Posterior vena cava (tissue), 2 donors: ENCODE measurements at places on chromosomes 2 and 18.
A peak's percentile ranks its signal among the peaks of the same experiment; 100 is the strongest.

- DNase-seq, result no peak
These were observed 139.3 kb downstream of the KLHL29 start for GRCh38 chr2:23524261-23524706.

- DNase-seq, result no peak
These were observed 212.0 kb upstream of the RAB6C start for GRCh38 chr2:129767346-129768035.

- no peak for DNase-seq
These were observed 30.4 kb upstream of the TNS1 start for GRCh38 chr2:218033208-218033589.

GRCh38 chr2:129744649-129745048, 234.8 kb upstream of the RAB6C start:
- DNase-seq, result peak; percentile 62

DNA sequence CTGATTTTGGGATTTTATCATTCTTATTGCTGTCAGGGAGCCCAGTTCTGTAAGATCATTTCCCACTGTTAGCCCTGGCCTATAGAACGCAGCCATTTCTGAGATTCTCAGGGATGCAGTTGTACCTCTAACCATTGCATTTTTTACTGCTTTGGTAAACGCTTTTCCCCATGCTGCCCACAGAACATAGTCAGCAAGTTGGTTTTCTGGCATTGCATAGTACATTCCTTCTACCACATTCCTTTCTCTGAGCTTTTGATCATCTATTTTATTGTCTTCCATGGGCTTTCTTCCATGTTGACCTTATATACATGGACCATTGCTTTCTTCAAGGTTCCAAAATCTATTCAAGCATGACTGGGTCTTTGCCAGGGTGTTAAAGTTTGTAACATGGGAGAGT, 86.8 kb upstream of the ST6GAL2 start:
- no peak for DNase-seq

DNA sequence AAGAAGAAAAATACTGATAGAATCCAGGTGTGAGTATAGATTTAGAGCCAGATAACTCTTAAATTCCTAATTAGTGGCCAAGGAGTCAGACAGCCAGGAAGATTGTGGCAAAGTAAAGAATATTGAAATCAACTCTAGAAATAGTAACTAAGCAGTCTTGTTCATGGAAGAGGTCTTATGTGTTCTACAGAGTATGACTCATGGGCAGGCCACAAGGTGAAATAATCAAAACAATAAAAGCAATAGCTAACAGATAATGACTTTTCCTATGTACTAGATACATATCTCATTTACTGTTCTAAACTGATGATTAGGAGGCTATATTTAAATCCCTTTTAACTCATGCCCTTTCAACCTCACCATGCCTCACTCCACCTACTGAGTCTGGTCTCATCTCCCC, 227.4 kb upstream of the COL3A1 start:
- DNase-seq, result no peak

- DNase-seq, result no peak
These were observed 25.6 kb upstream of the INHBB start for GRCh38 chr2:120320318-120320851.

DNA sequence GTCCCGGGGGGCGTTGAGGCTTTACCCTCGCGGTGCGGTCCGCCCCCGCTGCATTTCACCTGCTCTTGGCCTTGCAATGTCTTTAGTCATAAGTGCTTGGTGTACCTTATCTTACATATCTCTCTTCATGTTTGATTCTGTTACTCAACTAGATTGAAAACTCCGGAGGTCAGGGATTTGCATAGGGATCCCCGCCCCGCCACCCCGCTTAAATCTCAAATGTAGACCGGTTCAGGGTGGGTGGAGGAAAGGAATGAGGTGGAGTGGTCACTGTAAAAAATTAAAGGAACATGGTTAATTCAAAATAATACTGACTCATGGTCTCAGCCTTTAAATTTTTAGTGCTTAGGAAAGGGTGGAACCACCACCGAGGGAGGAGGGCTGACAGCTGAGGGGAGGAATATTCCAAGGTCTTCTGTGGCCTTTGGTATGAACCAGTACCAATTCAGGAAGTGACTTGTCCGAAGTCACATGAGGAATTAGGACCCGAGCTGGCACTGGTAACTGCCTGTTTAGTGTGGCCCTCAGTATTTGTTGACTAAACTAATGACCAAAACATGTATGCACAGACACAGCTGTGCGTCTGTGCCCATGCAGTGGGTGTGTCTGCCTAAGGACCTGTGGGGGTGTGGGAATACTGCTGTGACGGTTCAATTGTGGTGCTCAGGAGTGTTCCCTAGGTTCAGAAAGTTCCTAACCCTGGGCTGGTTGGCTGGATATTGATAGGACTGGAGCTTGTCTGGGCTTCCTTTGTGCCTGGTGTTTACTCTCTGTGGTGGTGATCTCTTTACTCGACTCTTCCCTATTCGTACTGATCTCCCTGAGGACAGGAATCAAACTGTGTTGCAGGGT, 1.0 kb downstream of the PLEKHB2 start:
- no peak for DNase-seq

DNA sequence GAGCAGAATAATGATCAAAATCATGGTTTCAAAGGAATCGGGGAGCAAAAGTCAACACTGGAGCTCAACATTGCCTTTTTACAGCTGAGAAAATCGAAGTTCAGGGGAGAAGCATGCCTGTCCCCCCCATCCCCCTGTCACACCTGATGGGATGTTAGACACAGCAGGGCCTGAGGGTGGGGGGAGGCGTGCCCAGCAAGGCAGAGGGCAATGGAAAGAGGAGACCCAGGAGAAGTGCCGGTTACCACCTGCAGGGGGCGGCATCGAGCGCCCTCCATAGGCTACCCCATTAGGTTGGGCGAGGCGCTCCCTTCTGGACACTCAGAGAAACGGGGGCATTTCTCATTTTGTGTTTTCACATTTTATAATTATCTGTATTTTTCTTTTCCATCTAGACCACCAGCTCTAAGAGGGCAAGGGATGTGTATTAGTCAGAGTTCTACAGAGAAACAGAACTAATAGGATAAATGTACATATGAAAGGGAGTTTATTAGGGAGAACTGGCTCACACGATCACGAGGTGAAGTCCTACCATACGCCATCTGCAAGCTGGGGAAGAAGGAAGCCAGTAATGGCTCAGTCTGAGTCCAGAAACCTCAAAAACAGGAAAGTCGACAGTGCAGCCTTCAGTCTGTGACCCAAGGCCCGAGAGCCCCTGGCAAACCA, 271.3 kb downstream of the LRATD1 start:
- no peak for DNase-seq

GRCh38 chr2:100513650-100514049, 43.4 kb downstream of the NMS start:
- no peak for DNase-seq

DNA sequence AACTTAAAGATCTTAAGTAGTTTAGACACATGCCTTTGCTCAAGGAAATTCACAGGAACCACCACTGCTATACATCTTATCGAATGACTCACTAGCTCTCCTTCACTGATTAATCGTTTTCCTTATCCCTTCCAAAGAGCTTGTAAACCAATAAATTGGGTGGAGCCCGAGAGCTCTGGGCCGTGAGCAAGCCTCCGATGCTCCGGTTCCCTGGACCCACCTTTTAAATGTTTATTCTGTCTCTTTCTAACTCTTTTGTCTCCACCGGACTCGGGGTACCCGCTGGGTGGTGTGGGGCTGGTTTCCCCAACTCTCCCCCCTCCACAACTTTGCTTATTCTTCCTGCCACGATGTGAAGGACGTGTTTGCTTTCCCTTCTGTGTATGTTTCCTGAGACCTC, 292.9 kb upstream of the TMEFF2 start:
- DNase-seq, result no peak

GRCh38 chr2:383178-383577, 95.3 kb upstream of the ALKAL2 start:
- DNase-seq, result no peak

GRCh38 chr2:105732101-105732500, 12.6 kb upstream of the NCK2 start:
- DNase-seq, result no peak

- DNase-seq, result no peak
These were observed 21.4 kb downstream of the ALMS1 start for GRCh38 chr2:73406996-73407395.

DNA sequence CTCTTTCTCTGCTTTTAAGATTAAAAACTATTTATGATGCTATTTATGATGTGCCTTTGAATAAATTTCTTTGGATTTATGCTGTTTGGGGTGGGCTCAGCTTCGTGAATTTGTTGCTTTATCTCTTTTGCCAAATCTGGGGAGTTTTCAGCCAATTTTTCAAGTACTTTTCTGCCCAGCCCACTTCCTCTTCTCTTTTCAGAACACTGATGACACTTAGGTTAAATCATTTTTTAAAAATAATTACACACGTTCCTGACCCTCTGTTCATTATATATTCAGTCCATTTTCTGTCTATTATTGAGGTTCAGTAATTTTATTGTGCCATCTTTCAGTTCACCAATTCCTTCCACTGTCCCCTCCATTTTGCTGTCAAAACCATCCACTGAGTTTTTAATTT, 14.8 kb upstream of the BCL2L11 start:
- DNase-seq, result no peak

GRCh38 chr2:138329162-138329561, 172.4 kb upstream of the SPOPL start:
- no peak for DNase-seq

DNA sequence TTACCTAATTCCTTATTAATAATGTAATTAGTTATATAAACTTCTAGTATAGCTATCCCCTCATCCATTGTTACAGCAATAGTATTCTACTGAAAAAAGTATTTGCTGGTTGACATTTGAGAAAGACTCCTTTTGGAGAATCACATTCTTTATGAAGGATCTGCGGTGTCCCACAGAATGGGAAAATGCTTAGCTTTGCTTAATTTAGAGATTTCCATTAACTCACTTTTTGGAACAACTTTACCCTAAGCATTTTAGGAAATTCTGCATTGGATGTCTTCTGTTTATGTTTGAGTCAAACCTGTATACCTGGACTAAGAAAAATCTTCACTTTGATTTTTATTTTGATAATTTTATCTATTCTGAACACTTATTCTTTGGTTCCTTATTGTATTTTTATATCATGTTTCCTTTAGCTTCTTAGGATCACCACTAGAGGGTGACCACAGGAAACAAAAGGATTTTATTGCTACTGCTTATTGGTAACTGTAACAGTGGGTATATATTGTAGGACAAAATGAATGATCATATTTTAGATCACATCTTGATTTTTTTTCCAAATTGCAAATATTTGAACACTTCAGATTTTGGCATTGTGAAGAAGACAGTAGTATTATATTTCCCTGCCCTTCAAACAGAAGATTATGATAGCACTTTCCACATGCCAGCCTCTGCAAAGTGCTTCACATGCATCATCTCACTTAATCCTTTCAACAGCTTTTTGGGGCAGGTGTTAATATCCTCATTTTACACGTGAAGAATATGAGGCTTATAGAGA, 79.6 kb downstream of the MIB1 start:
- no peak for DNase-seq

DNA sequence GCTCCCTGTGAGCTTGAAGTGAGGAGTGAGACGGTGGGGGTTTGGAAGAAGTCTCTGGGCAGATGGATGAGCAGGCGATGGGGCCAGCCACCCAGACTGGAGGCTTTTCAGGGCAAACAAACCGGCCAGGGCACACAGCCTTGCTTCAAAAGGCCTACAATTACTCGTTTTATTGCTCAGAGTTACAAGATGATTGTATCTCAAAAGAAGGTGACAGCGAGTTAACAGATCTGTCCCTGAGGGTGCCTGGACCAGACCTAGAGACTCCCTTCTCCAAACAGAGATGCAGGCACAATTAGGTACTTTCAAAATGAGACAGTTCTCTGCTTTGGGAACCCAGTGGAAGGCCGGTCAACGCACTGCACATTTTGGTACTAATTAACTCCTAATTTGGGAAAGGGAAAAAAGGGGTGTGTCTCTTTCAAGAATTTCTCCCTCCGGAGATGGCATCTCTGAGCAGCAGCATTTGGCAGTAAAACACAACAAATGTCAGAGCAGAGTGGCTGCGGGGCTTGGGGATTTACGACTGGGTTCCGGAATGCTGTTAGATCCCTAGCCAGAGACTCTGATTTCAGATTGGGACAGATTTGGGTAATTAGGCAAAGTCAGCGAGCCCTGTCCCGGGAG, 226.7 kb downstream of the TTC32 start:
- no peak for DNase-seq

- peak; percentile 8 for DNase-seq
These were observed 4.8 kb downstream of the RAB17 start for GRCh38 chr2:237585590-237586221.

- DNase-seq, result no peak
These were observed 15.8 kb downstream of the NABP1 start for GRCh38 chr2:191693778-191694177.

GRCh38 chr2:238389988-238390589, 36.6 kb upstream of the ASB1 start:
- DNase-seq, result no peak

- DNase-seq, result no peak
These were observed 52.6 kb upstream of the CPO start for GRCh38 chr2:206886696-206887095.

GRCh38 chr2:172928756-172929155, 146.9 kb upstream of the MAP3K20 start:
- no peak for DNase-seq

DNA sequence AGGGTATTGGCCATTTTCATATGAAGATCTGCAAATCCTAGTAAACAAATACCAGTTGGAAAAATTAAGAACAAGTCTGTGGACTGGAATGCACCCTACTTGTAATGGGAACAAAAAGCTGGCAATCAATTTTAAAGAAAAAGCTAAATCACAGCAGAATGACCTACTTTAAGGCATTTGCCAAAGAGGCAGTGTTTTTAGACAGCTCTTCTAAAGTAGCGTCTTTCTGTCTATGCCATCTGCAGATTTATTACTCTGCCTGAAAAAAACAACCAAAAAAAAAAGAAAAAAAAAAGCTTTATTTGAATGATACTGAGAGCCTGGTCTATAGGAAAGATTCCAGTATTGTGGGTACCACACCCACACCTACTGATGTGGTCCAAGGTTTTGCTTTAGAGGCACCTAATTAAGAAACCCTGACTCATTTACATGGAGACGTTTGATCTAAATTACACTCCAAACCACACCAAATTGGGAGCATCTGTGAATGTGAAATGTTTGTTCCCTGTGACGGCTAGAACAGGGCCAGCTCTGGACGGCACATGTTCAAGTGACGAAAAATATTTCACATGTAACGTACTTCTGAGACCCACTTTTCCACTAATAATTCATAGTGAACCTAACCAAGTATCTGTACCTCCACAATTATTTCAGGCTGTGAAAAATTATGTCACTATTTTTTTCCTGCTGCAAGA, 597.1 kb downstream of the ARHGAP15 start:
- DNase-seq, result no peak

DNA sequence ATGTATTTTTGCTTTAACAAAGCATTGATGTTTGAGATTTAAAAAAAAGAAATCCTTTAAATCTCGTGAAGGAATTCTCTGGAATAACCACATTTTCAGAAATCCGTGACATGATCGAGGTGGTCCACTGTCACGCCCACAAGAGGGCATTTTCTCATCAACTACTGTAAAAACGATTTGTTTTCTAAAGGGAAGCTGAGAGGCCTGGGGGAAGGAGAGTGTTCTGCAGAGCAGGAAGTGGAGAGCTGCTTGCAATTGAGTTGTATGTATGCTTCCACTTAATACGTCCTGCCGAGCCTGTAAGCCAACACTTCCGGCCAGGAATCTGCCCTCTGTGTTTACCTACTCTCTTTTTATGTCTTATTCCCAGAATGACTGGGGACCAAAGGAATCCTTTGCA, 19.4 kb downstream of the KLHL29 start:
- no peak for DNase-seq
